Endothelial cell of coronary artery (primary cell): ENCODE measurements at places on chromosomes 6 and 20. TPM values are rescaled to one million over a fixed set of nuclear protein-coding genes. Genes with fewer than 3 reads are reported as not detected.

The POM121L2 gene
- not detected in 2 replicates for total RNA-seq

The CLDN20 gene
- total RNA-seq = not detected in 2 replicates

The PPP1R14C gene
- total RNA-seq = 0.47 TPM in 1 of 2 replicates, not detected in the other

The RUNX2 gene
- 0.09 TPM in 1 of 2 replicates, not detected in the other for total RNA-seq
